Gastrocnemius medialis (tissue), 4 donors: ENCODE measurements at places on chromosomes 2 and 18. TPM values are rescaled to one million over a fixed set of nuclear protein-coding genes. Genes with fewer than 3 reads are reported as not detected.

Gene KCNF1
- total RNA-seq, result not detected

Gene GCKR
- total RNA-seq, result not detected

Gene MSTN
- total RNA-seq, result 6.2 TPM

Gene CENPA
- total RNA-seq, result not detected

Gene LYPD6B
- not detected for total RNA-seq

Gene LONRF2
- total RNA-seq, result 7.6 TPM

DNA sequence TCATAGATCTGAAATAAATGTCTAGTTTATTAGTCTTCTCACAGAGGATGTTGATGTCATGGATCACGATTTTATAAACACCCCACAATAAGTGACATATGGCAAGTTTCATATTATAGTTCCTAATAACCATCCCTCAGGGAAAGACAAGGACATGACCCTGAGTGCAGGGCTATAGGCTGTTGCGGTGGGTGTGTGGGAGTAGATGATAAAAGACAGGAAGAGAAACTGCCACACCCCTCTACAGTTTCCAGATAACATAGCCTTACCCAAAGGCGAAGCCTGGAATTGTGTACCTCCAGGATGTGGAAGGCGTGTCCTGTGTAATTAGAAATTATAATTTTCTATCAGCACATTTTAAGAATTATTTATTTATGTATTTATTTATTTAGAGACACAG is 2.4 kb upstream of the NEDD4L start:
- DNase-seq, result no peak

DNA sequence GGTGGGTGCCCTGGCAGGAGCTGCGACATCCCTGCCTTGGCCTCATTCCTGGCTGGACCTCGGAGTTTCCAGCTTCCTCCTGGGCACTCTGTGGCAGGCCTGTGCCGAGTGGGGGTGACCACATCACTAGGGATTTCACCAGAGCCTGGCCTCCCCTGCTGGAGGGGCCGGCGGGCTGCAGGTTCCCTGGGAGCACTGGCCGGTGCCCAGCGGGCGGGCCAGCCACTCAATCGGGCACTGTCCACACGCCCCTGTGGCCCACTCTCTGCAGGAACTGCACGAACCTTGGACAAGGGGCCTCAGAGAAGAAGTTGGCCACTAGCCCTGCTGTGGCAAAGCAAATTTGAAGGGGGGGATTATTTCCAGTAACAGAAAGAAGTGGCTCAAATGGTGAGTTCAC is 110.7 kb upstream of the APCDD1 start:
- no peak for DNase-seq

GRCh38 chr18:35817604-35818352 is 154.7 kb upstream of the RMP24 start:
- no peak for DNase-seq

- DNase-seq, result no peak
Measured at GRCh38 chr2:139000131-139000785, 220.1 kb upstream of the NXPH2 start.
